ENCODE measurements at places on chromosomes 12 and 14.

- DNase-seq = no peak
These were observed 4.7 kb downstream of the NXPH4 start for GRCh38 chr12:57221169-57221917.

GRCh38 chr12:104243551-104243950 lies 28.0 kb downstream of the TXNRD1 start:
- DNase-seq = no peak

DNA sequence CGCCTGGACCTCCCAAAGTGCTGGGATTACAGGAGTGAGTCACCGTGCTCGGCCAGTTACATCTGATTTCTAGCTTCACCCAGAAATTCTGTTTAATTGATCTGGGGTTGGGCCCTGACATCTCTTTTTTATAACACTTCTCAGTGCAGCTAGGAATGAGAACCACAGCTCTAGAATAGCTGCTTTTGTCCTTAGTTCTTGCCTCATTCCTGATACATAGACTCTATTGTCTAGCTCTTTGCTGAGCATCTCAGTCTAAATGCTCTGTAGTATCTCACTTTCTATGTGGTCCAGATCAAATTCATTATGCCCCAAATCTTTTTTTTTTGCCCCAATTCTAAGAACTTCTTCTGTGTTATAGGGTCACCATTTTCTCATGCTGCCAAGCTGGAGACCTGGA lies 29.9 kb upstream of the FUT8 start:
- no peak for DNase-seq

GRCh38 chr12:96007729-96008128 lies 11.6 kb upstream of the HAL start:
- no peak for DNase-seq

- no peak for DNase-seq
These were observed 30.5 kb upstream of the PLEKHG3 start for GRCh38 chr14:64673748-64674147.

- no peak for DNase-seq
These were observed 128.5 kb downstream of the SLC15A5 start for GRCh38 chr12:16148938-16149337.

DNA sequence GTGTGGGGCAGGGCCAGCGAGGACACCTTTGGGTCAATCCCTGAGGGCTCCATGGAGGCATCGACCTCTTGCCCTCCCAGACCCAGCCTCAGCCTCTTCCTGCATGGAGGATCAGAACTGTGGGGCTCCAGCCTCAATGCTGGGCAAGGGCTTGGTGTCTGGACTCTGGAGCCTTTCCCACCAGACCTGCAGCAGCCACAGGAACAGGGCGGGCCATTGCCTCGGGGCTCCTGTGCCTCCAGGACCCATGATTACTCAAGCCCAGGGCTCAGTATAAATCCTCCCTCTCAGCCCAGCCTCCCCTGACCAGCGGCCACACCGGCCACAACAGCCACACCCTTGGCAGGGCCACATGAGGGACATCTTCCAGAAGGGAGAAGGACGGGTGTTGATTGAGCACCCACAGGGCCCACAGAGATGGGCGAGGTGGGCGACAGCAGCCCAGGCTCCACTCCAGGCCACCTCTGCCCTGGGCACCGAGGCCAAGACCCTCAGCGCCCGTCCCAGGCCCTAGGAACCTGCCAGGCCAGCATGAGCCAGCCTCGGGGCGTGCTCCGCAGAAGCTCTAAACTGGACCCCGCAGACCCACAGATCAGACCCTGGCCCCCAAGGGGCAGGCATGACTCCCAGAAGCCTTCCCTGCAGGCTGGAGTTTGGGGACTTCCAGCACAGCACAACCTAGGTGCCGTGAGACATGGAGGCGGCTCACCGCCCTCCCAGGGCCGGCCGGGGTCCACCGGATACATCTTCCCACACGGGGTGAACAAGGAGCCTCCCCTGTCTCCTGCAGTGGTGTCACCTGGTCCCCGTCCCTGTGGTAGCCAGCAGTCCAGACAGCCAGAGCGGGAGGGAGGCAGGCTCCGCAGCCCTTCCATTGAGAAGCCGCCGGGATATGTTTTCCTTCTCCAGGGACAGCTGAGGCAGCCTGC lies 25.1 kb downstream of the NCOR2 start:
- no peak for DNase-seq
